ENCODE measurements at places on chromosomes 16 and 17. TPM values are rescaled to one million over a fixed set of nuclear protein-coding genes. Genes with fewer than 3 reads are reported as not detected.

- H3K4me1 ChIP-seq, result no peaks in the 10 kb centered on the region
- no peak for DNase-seq
Observed at GRCh38 chr17:73972901-73973300, 230.6 kb upstream of the RPL38 start.

C1QTNF8 gene
- not detected for total RNA-seq

- H3K4me3 ChIP-seq, result no peak overlapping the region
- H3K4me1 ChIP-seq, result no peaks in the 10 kb centered on the region
- H3K27ac ChIP-seq, result no peak overlapping the region
- no peaks in the 10 kb centered on the region for H3K36me3 ChIP-seq
Observed at GRCh38 chr17:1034652-1035210, 37.8 kb downstream of the TIMM22 start.

DNA sequence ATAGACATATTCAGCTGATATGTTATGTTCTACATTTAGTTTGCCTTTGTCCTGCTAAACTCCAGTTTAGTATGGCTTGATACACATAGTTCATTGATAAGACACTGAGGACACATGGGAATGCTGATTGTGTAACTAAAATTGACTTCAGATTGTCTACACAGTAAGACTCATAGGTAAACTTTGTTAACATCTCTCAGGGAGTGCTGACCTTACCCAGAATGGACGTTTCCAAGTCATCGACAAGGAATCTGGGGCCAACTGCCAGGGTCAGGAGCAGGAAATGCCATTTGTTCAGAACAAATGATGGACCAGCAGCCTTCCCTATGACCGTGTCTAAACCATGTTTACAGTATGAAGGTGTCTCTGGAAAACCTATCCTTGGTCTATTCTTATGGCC, 58.7 kb downstream of the DYNLRB2 start:
- H3K27me3 ChIP-seq, result peaks cover 31% of the 10 kb centered on the region
- no peak for DNase-seq
- H3K4me1 ChIP-seq, result peaks cover 14% of the 10 kb centered on the region
- no peak overlapping the region for H3K27ac ChIP-seq
- H3K36me3 ChIP-seq, result peaks cover 35% of the 10 kb centered on the region

DNA sequence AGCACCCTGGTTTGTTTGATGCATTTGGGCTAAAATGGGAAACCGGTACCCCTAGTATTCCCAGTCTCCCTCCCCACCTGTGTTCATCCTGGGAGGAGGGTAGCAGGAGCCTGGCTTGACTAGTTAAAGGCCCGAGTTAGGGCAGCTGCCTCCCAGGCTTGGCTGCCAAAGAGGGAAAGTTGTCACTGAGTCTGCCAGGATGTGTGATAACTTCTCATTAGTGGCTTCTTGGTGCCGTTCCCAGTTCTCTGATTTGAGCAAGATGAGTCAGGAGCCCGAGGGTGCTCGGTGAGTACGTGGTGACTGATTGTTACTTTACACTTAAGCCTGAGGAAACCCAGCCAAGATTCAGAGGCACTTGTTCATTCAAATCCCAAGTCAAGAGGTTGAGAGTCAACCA, 2.5 kb downstream of the KRT32 start:
- H3K4me3 ChIP-seq, result no peak overlapping the region
- H3K27me3 ChIP-seq, result peaks cover 4% of the 10 kb centered on the region
- DNase-seq, result no peak
- H3K27ac ChIP-seq, result no peak overlapping the region
- H3K4me1 ChIP-seq, result no peaks in the 10 kb centered on the region

DNA sequence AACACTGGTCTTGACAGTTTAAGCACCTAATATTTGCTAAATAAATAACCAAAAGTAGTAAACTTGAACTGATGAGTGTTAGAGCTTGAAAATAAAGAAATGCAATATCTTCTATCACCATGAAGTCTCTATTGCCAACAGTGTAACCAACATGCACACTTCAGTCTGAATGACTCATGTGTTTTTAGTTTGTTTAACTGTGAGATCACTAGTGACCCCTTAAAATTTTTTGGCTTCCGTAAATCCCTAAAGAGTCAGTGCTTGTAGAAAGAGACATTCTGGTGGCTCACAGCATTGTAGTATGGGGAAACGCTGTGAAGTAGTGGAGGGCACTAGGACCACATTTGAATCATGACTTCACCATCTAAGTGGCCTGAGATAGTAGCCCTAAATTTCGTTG, 341.1 kb downstream of the PMP22 start:
- H3K27me3 ChIP-seq, result no peaks in the 10 kb centered on the region
- H3K4me1 ChIP-seq, result no peaks in the 10 kb centered on the region
- no peaks in the 10 kb centered on the region for H3K36me3 ChIP-seq
- no peak overlapping the region for H3K4me3 ChIP-seq
- H3K27ac ChIP-seq, result no peak overlapping the region
- no peak for DNase-seq

DNA sequence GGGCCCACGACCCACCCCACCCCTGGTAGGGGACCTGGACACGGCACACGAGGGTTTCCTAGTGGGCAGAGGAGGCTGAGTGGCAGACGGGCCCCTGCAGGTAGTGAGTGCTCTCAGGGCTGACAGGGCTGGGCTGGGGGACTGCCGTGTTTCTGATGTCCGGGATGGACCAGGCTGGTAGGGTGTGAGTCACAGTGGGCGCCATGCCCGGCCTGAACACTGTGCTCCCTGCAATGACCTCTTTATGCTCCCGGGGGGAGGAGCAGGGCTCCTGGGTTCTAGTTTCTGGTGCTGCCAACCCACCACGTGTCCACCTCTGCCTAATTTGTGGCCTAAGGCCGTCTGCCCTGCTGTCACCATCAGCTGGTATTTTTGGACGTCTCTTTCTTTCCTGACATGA, 26.3 kb downstream of the ARHGAP23 start:
- H3K4me3 ChIP-seq, result no peak overlapping the region
- H3K27ac ChIP-seq, result no peak overlapping the region
- H3K36me3 ChIP-seq, result no peaks in the 10 kb centered on the region

CNGB1 gene
- not detected for total RNA-seq

GRCh38 chr17:57782062-57782490, 37.0 kb upstream of the CCDC182 start:
- H3K27ac ChIP-seq, result no peak overlapping the region
- no peaks in the 10 kb centered on the region for H3K36me3 ChIP-seq
- no peaks in the 10 kb centered on the region for H3K4me1 ChIP-seq
- peaks cover 17% of the 10 kb centered on the region for H3K27me3 ChIP-seq

DNA sequence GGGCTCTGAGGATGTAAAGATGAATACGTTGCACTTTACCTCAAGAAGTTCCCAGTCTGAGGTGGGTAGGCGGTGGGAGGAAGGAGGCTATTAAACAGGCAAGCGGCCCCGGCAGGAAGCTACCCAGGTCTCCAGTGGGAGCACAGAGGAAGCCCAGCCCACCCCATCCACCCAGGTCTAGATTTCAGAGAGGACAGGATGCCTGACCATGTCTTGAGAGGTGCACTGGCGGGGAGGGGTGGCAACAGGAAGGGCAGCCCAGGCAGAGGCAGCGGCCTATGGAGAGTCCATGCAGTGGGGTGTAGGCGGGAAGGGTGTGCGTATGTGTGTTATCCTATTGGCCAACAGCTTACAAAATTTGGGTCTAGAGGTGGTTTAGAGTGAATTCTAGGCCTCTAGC, 13.9 kb downstream of the SARM1 start:
- H3K27me3 ChIP-seq, result peaks cover 4% of the 10 kb centered on the region
- H3K36me3 ChIP-seq, result peaks cover 40% of the 10 kb centered on the region
- H3K27ac ChIP-seq, result peak overlapping the region; percentile 20

GRCh38 chr16:80041410-80041809, 440.9 kb upstream of the MAF start:
- no peaks in the 10 kb centered on the region for H3K36me3 ChIP-seq
- H3K27ac ChIP-seq, result no peak overlapping the region
- no peak overlapping the region for H3K4me3 ChIP-seq
- H3K27me3 ChIP-seq, result peaks cover 2% of the 10 kb centered on the region

DNA sequence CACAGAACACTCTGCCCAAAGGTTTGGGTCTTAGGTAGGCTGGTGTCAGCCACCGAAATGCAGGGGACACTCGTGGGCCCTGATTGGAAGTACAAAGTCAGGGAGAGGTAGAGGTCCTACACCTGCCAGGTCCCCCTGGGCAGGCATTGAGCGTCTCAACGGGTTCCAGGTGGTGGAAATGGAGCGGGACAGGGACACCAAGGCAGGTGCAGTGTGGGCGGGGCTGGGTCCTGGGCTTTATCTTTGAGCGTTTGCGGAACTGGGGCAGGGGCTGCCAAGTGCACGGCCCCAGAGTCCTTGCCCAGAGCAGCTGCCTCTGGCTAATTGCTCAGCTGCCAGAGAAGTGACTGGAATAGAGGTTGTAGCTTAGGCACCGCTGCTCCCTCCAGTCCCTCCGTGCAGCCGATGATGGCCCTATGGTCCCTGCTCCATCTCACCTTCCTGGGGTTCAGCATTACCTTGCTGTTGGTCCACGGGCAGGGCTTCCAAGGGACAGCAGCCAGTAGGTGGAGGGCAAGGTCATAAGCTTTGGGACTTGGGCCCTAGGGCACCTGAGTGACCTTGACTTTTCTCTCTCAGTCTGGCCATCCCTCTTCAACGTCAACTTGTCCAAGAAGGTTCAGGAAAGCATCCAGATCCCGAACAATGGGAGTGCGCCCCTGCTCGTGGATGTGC, at the start of gene ZACN:
Gene ZACN, plus strand, starts transcription at position 323 of the 675 bp plus-strand sequence. Its CDS starts 83 bp downstream, at position 406.
- H3K27ac ChIP-seq, result peak within 1 kb of the TSS; percentile 8
- peaks cover 44% of the 10 kb centered on the region for H3K27me3 ChIP-seq
- DNase-seq, result no peak

DNA sequence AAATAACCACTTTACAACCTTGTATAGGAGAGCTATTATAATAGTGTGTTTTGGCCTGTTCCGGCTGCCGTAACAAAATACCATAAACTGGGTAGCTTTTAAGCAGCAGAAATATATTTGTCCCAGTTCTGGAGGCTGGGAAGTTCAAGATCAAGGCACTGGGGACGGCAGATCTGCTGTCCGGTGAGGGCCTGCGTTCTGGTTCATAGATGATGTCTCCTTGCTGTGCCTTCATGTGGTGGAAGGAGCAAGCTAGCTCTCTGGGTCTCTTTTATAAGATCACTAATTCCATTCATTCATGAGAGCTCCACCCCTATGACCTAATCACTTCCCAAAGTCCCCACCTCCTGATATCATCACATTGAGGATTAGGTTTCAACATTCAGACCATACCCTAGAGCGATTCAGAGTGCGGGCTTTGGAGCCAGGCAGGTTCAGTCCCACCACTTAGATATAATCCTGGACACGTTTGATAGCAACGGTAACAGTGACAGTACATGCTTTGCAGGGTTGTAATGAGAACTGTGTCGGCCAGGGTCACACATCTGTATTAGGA, 76.2 kb upstream of the ZFHX3 start:
- H3K4me1 ChIP-seq, result peaks cover 9% of the 10 kb centered on the region
- no peak for DNase-seq
- H3K27me3 ChIP-seq, result no peaks in the 10 kb centered on the region

VAT1L gene
- total RNA-seq, result not detected

GRCh38 chr16:71493213-71493612, 4.1 kb upstream of the ZNF19 start:
- no peak overlapping the region for H3K4me3 ChIP-seq
- no peak for DNase-seq
- H3K27me3 ChIP-seq, result peaks cover 6% of the 10 kb centered on the region
- no peaks in the 10 kb centered on the region for H3K36me3 ChIP-seq
- no peak overlapping the region for H3K27ac ChIP-seq
- H3K4me1 ChIP-seq, result no peaks in the 10 kb centered on the region

SCIMP gene
- not detected for total RNA-seq

DNA sequence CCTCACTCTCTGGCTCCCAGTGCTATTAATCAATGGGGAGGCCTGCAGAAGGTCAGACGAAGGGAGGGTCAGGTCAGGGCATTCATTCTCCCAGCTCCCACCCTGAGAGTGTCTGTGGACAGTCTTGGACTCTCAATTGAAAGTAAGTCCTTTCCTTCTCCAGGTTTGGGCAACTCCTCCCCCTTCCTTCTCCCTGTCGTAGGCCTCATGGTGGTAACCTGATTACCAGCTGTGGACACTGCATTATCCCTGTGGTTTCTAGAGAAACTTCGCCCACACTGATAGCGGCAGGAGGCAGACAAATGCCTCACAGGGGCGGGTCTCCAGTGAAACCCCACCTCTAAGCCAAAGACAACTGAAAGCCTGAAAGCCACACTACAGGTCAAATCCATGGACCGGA, 57.7 kb upstream of the SLC25A19 start:
- DNase-seq, result no peak
- peak overlapping the region; percentile 64 for H3K4me3 ChIP-seq
- H3K27me3 ChIP-seq, result no peaks in the 10 kb centered on the region

DNA sequence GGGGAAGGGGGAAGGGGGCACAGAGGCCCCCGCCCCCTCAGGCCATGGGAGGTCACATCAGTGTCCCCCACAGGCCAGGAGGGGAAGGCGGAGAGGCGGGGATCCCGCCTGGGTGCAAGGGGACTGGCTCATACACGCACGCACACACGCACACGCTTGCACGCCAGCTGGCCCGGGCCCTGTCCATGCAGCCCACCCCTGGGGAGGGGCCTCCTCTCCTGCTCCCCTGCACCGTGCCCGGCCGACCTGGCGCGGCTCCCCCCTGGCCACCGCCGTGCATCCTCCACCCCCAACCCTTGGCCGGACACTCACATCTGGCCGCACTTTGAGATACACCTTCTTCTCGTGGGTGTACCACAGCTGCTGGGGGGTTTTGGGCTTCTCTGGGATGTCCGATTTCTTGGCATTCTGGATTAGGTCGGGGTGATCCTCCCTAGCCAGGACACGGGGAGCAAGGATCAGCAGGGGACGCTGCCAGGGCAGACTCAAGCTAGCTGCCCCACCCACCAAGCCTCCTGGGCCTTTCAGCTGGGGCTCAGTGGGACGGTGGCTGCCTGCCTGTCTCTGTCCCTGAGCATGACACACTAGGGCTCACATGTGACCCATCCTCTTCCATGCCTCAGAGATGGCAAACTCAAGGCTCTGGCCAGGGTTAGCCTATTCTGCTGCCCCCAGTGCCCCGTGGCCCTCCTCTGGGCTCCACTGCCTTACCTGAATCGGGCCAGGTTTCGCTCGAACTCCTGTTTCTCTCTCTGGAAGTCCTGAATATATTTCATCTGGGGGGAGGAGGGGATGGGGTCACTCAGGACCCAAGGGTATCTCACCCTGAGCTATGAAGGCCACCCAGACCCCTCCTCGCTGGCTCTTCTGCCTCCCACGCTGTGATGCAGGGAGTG, 6.7 kb downstream of the UBTF start:
- H3K27me3 ChIP-seq, result no peaks in the 10 kb centered on the region
- no peak for DNase-seq
- no peak overlapping the region for H3K4me3 ChIP-seq
- H3K36me3 ChIP-seq, result peaks cover 89% of the 10 kb centered on the region
- peak overlapping the region; percentile 46 for H3K27ac ChIP-seq
- peaks cover 40% of the 10 kb centered on the region for H3K4me1 ChIP-seq
